ENCODE measurements at places on chromosomes 6 and 20. TPM values are rescaled to one million over a fixed set of nuclear protein-coding genes. Genes with fewer than 3 reads are reported as not detected.

HLA-DQA2 gene
- not detected for total RNA-seq

DNA sequence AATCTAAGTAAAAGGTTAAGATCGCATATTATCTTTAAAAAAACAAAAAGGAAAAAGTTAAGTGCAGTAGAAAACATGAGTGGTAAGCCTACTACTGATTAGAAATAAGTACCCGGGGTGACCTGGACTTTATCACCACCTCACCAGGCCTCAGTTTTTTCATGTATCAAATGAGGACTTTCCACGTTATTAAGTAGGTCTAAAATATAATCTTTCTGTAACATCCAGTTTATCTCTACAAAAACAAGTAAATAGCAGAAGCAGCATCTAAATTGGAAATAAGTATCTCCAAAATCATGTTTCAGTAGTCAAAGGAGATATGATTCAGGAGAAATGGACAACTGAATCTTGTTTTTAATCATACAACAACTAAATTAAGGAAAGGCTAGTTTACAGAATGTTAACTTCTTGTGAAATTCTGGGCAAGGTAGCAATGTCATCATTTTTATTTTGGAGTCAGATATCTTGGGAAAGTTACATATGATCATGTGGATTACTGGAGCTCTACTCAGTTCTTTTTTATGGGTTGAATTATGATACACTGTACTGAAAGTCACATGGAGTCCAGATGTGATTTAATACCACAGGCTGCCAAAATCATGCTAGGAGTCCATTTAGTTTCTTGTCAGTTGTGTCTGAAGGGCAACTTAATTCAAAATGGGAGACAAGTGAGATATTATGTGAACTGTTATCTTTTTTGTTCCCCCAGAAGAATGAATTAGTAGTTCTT is 114.7 kb upstream of the PRL start:
- no peak for DNase-seq

DNA sequence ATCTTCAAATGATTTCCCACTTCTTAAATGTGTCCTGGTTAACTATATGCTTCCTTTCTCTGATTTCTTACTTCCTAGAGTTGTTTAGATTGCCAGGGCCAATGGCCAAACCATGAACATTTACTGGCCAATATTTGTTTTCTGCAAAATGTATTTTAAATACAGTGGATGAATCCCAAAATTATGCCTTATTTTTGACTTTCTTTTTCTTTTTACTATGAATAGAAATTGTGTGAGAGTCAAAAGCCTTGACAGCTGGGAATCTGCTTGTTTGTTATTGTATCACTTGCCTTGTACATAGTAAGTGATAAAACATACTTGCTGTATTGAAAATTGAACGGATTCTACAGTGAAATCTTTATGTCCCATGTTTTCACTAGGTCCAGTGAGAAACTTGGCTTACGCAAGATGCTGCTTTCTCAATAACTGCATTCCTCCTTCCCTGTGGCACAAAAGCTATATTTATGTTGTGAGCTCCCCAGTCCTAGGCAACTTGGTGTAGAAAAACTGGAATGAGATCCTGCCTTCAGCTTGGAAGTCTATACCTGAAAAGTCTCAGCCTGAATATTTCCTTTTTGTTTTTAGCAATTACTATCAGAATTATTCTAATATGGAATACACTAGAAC is 295.2 kb downstream of the EPHA7 start:
- no peak for DNase-seq

GRCh38 chr6:11121851-11122250 is 10.3 kb upstream of the ERVFRD-1 start:
- no peak for DNase-seq

- no peak for DNase-seq
Measured at GRCh38 chr20:62982124-62983075, 24.4 kb downstream of the BHLHE23 start.

DNA sequence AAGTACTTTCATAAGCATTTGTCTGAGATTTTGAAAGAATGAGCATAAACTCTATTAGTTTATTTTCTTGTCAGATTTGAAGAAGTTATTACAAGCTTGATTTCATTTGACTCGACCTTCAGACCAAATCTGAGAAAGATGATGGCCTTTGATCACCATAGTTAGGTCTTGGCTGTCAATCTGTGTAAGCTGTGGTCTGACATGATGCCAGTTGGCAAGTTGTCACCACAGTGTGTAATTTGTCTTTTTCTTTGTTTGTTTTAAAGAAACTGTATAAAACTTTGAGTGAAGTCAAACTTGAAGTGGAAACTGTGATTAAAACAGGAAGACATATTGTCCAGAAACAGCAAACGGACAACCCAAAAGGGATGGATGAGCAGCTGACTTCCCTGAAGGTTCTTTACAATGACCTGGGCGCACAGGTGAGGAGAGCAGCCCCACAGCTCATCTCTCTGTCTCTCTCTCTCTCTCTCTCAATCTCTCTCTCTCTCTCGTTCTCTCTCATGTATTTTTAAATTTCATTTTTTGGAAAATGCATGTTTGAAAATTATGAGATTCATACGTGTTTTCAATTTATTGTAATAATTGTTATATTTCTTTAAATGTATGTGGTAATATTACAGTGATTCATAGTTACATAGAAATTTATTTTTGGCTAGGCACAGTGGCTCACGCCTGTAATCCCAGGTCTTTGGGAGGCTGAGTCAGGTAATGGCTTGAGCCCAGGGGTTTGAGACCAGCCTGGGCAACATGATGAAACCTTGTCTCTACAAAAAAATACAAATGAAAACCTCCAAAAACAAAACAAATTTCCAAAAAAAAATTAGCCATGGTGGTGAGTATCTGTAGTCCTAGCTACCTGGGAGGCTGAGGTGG is 208.1 kb downstream of the UTRN start:
- DNase-seq = no peak

- no peak for DNase-seq
Measured at GRCh38 chr6:157928428-157928827, 53.2 kb upstream of the SYNJ2 start.

GRCh38 chr6:85494547-85495536 is 45.0 kb downstream of the NT5E start:
- peak; percentile 55 for DNase-seq

DNA sequence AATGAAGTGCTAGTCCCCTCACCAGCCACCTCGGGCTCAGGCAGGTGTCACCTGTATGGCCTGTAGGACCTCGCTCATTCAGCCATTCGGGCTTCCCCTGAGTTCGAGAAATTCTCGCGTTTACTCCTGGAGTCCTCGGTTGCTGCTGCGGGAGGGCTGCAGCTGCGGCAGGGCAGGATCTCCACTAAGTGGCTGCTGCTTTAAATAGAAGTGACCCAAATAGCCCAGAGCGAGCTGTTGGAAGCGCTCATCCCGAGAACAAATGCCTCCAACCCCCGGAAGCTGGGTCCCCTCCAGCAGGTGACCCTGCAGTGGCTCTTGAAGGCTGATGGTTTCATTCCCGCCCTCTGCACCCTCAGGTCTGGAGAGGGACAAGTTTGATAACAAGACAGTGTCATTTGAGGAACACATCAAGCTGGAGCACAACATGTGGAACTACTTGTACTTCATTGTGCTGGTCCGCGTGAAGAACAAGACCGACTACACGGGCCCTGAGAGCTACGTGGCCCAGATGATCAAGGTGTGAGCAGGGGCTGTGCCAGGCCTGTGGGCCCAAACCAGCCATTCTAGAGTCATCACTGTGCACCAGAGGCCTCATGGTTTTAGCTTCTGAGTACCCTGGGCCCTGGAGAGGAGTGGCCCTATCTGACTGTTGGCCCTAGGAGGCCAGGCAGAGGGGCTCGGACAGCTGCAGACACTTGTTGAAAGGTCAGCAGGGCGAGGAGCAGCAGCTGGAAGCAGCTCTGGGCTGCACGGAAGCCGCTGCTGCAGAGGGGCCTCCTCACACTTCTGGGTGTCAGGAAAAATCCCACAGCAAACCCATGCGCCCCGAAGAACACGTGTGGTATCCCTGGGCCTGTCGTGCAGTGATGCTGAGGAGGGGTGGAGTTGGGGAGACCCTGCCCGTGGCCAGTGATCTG is 18.1 kb downstream of the UQCC2 start:
- no peak for DNase-seq

IBTK gene
- 30.9 TPM for total RNA-seq

DNA sequence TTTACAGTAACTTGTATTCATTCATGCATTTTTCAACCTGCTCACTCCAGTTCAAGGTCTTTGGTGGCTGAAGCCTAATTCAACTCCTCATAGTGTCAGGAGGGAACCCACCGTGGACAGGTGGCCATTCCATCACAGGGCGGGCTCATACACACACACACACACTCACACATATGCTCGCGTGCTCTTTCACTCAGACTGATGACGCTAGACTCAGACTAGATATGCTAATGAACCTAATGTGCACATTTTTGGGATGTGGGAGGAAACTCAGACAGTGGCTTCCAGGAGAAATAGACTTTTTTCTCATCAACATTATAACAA is 56.7 kb downstream of the TRIM27 start:
- DNase-seq = no peak

CDH4 gene
- total RNA-seq = 5.4 TPM

GRCh38 chr6:89372506-89372901 is 20.0 kb upstream of the UBE2J1 start:
- no peak for DNase-seq
